ENCODE measurements at places on chromosomes 16 and 17. TPM values are rescaled to one million over a fixed set of nuclear protein-coding genes. Genes with fewer than 3 reads are reported as not detected.

The P2RX1 gene
- total RNA-seq: not detected

The DPEP2 gene
- total RNA-seq: not detected

The C16orf92 gene
- not detected for total RNA-seq

The CLEC18A gene
- total RNA-seq: 0.24 TPM

The SLC16A6 gene
- 0.06 TPM for total RNA-seq

The HSDL1 gene
- 9.0 TPM for total RNA-seq

The CNTNAP4 gene
- total RNA-seq: 0.05 TPM

The ITGAL gene
- total RNA-seq: not detected

The HOXB2 gene
- 10.3 TPM for total RNA-seq

The C17orf67 gene
- total RNA-seq: 0.39 TPM

The ABCC3 gene
- 32.6 TPM for total RNA-seq

The SLC5A11 gene
- 1.8 TPM for total RNA-seq

The ADAMTS18 gene
- not detected for total RNA-seq

The TMEM100 gene
- total RNA-seq: 2.9 TPM

The CCDC154 gene
- total RNA-seq: 0.39 TPM

The PERCC1 gene
- total RNA-seq: not detected

The TPSD1 gene
- not detected for total RNA-seq

The VTN gene
- 3.5 TPM for total RNA-seq

The GPRC5C gene
- 47.7 TPM for total RNA-seq

The NARF gene
- 20.0 TPM for total RNA-seq

The THUMPD1 gene
- 49.7 TPM for total RNA-seq

The SLC52A1 gene
- not detected for total RNA-seq

The ALOX12B gene
- not detected for total RNA-seq

The KRTAP4-5 gene
- not detected for total RNA-seq

The PRM3 gene
- total RNA-seq: not detected

The PDE6G gene
- total RNA-seq: 0.98 TPM

The PRDM7 gene
- total RNA-seq: not detected

The KLHDC4 gene
- 7.9 TPM for total RNA-seq

The SMIM22 gene
- not detected for total RNA-seq

The ZG16 gene
- total RNA-seq: not detected

The CA5A gene
- not detected for total RNA-seq

The HS3ST3B1 gene
- total RNA-seq: 5.4 TPM

The GLP2R gene
- total RNA-seq: 0.39 TPM

Data from cardiac ventricle fibroblast (primary cell).